ENCODE measurements at places on chromosomes 16 and 17. TPM values are rescaled to one million over a fixed set of nuclear protein-coding genes. Genes with fewer than 3 reads are reported as not detected.

Gene ADAD2
- not detected for polyA plus RNA-seq

Gene SMIM5
- polyA plus RNA-seq: 0.05 TPM

Gene CPHXL
- polyA plus RNA-seq: not detected

Gene ABCC3
- 11.9 TPM for polyA plus RNA-seq

Gene METTL16
- 15.4 TPM for polyA plus RNA-seq

Gene DPEP1
- not detected for polyA plus RNA-seq

Gene CCL15
- polyA plus RNA-seq: not detected

Gene GAST
- polyA plus RNA-seq: not detected

Gene CMTM2
- not detected for polyA plus RNA-seq

Gene IQCK
- polyA plus RNA-seq: 8.9 TPM

Gene OR1G1
- polyA plus RNA-seq: not detected

Gene NXPH3
- 0.36 TPM for polyA plus RNA-seq

Gene KRTAP2-3
- polyA plus RNA-seq: 0.84 TPM

Gene TOP2A
- 122 TPM for polyA plus RNA-seq

Gene CORO7
- polyA plus RNA-seq: 5.6 TPM

Gene NOS2
- not detected for polyA plus RNA-seq

Gene ITGAD
- not detected for polyA plus RNA-seq

Gene LITAFD
- polyA plus RNA-seq: not detected

Gene AMFR
- 75.9 TPM for polyA plus RNA-seq

Gene HSD3B7
- polyA plus RNA-seq: 13.2 TPM

Gene TMEM132E
- polyA plus RNA-seq: not detected

Gene RPH3AL
- polyA plus RNA-seq: 0.56 TPM

All from fibroblast of lung (primary cell).